ENCODE measurements at places on chromosomes 5 and 9.

DNA sequence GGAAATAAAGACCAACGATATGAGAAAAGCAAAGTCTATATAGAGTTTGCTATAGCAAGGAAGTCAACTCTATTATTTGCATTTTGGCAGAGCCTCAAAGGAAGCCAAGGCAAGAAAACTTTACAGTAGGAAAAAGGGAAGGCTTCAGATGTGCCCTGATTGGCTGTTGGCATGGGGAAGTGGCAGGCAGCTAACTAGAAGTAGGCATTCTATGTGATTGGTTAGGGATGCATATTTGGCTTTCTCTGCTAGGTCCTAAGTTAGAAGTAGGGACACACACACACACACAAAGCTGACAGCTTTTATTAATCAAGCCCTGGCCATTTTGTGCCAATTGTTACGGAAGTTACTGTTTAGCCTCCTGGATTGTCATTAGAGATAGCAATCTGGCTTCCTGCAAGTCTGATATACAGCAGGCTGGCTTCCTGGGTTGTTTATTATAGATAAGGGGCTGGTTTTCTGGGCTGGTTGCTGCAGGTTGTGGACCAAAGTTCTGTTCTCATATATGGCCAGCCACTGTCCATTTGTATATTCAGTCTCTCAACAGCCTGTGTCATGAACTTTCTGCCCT lies 308.1 kb upstream of the GRAMD2B start:
- no peak for DNase-seq

GRCh38 chr5:158943057-158943456 lies 156.7 kb downstream of the EBF1 start:
- DNase-seq, result no peak

DNA sequence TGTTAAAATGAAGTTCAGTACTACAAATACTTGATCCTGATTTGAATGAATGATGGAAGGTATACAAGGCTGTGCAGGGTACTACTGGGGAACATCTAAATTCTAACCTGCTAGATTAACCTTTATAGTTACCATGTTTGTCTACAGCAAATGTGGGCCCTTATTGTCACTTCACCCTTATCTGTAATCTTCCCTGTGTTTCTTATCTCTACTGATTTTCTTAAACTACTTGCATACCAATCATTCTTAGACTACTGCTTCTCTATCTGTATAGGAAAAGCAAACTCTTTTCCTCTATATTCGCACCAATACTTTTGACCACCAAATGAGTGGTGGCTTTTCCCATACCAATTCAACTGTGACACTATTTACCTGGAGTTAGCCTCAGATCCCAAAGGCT lies 210.7 kb downstream of the HINT1 start:
- DNase-seq, result no peak

DNA sequence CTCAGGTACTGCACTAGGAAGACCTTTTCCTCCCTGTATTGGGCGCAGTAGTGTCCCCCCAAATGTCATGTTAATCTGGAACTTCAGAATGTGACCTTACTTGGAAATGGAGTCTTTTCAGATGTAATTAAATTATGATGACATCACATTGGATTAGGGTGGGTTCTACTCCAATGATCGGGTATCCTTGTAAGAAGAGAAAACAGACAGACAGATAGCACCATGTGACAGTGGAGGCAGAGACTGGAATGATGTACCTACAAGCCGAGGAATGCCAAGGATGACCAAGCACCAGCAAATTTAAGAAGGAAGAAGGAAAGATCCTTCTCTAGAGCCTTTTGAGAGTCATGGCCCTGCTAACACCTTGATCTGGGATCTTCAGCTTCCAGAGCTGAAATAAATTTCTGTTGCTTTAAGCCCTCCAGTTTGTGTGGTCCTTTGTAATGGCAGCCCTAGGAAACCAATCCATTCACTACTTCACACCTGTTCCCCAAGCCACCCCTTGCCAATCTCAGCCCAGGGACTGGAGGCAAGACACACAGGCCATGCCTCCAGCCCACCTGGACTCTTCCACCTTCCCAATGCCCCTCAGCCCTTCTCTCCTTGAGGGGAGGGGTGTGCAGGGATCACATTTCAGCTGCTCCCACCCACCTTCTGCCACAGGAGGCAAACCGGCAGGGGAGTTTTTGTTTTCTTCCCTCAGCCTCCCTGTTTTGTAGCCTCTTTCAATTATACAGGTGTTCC lies 1.6 kb downstream of the CCNJL start:
- DNase-seq, result no peak

DNA sequence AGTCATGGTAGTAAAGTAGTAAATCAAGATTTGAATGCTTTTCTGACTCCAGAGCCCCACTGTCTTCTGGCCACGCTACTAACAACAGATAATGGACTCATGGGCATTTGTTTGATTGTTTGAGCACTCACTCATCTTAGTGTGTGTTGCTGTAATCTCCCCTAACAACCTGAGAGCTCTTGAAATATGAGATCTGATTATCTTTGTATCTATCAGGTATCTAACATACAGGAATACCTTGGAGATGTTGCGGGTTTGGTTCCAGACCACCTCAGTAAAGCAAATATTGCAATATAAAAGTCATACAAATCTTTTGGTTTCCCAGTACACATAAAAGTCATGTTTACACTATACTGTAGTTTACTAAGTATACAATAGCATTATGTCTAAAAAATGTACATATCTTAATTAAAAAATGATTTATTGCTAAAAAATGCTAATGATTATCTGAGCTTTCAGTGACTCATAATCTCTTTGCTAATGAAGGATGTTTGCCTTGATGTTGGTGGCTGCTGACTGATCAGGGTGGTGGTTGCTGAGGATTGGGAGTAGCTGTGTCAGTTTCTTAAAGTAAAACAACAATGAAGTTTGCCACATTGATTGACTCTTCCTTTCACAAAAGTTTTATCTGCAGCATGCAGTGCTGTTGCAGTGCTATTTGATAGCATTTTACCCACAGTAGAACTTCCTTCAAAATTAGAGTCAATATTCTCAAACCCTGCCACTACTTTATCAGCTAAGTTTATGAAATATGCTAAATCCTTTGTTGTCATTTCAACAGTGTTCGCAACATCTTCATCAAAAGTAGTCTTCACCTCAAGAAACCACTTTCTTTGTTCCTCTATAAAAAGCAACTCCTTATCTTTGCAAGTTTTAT lies 92.2 kb downstream of the ZNF462 start:
- DNase-seq, result no peak

- DNase-seq, result no peak
These were observed 17.0 kb upstream of the FIBCD1 start for GRCh38 chr9:130955947-130956621.

GRCh38 chr9:18865542-18865941 lies 167.5 kb downstream of the SAXO1 start:
- DNase-seq, result no peak

DNA sequence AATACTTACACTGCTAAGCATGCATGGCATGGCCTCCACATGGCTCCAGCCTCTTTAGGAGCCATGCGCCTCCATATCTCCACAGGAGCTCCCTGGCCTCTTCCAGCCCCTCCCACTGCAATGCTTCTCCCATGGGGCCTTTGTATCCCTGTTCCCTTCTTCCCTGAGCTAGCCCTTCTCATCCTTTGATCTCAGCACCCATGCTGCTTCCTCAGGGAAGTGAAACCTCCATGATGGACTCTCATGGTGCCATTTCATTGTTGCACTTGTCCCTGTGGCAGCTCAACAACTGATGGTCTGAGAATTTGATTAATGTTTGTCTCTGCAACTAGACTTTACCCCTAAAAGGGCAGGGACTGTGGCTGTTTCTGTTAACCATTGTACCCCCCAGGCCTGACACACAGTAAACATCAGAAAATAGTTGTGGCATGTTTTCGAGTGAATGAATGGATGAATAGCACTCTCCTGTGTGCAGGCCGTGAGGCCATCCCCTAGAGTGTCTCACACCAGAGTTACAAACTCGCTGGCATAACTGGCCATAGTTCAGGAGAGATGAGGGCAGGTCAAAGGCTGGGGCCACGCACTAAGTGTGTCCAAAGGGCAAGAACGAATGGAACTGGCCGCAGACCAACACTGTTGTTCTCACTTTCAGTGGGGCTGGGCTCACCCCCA lies 6.6 kb downstream of the IDNK start:
- no peak for DNase-seq

DNA sequence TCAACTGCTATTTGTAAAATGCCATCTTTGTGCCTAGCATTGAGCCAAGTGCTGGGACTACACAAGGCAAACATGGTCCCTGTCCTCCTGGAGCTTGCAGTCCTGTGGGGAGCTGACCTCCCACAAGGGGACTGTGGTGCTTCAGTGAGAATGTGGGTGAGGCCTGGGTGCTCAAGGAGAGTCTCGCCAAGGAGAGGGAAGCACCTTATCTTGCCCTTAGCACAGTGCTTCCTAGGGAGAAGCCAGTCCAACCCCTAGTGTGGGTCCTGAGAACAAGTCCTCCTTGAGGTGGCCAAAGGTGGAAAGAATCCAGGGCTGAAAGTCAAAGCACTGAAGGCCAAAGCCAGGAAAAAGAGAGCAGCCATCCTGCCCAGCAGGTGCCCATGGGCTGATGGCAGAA lies 31.1 kb upstream of the MVB12B start:
- no peak for DNase-seq

DNA sequence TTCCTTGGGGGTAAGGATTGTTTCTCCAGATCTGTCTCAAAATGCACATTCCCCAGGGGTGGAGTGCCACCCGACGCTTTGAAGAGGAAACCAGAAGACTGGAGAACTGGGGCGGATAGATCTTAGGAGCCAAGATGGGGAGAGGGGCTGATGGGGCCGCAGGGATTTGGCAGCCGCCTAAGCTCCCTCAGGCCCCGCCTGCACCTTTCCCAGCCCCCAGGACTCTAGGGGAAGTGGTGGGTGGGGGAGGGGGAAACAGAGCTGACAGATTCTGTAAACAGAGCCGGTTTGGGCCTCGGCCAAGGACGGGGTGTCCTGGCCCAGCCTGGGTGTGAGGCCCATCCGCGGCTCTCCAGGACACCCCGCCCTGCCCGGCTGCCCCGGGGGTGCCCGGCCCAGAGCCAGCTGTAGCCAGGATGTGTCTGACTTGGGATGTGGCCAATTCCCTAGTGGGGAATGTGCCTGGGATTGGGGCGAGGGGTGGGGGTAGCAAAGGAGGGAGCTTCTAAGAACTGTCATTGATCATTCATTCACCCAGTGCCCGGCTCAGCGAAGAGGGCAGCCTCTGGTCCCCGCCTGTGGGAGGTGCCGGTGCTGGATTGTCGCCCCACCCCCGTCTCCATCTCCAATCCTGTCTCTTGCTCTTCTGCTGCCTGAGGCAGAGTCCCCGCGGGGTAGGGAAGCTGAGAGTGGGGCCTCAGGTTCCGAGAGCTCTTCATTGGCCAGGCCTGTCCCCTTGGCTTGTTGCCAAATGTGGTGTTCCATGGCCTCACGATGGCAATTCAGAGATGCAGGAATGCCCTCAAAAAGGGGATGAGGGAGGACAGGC lies 54.8 kb upstream of the CDKN2AIPNL start:
- peak; percentile 83 for DNase-seq

DNA sequence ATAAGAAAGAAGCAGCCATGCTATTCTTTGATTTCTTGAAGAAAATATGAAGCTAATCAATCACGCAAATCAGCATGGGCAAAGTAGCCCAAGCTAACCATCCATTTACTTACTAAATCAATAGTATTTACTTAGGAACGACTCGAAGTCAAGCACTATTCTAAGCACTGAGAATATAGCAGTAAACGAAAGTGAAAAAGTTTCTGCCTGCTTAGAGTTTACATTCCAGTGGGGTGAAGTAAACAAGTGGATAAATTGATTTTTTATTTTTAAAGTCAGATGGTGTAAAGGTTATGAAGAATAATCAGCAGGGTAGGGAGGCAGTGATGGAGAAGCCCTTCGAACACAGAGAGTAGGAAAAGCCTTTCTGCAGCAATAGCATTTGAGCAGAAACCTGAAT lies 5.5 kb downstream of the TSTD2 start:
- no peak for DNase-seq

DNA sequence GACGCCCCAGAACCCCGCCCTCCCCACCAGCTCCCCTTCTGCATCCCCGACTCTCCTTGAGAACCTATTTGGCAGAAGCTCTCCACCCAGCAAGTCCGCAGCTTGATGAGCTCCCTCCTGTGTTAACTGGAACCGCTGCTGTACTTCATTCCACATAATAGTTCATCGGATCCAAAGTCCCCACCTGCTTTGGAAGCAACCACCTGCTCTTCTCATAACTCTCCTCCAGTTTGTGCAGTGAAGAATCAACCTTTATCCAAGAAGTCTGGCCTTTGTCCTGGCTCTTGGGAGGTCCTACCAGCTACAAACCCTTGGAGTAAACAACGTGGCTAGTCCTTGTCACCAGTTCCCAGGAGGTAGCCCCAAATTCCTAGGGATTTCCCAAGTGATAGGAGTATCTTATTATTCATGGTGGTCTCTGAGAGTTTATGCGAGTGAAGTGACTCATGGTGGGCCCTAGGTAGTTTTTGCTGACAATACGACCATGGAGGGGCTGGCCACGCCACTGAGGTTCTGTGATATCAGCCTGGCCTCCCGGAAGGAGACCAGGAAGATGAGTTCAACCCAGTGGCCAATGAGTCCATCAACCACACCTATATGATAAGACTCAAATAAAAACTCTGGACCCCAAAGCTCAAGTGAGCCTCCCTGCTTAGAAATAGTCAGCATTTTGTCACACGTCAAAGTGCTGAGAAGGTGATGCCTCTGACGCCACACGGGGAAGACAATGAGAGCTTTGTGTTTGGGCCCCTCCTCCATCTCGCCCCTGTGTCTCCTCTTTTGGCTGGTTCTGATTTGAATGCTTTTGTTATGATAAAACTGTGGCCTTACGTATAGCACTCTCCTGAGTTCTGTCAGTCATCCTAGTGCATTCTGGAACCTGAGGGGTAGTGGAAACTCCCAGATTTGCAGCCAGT lies 3.6 kb upstream of the IL4 start:
- no peak for DNase-seq

- no peak for DNase-seq
These were observed 269.0 kb downstream of the ZSWIM6 start for GRCh38 chr5:61600945-61601511.

DNA sequence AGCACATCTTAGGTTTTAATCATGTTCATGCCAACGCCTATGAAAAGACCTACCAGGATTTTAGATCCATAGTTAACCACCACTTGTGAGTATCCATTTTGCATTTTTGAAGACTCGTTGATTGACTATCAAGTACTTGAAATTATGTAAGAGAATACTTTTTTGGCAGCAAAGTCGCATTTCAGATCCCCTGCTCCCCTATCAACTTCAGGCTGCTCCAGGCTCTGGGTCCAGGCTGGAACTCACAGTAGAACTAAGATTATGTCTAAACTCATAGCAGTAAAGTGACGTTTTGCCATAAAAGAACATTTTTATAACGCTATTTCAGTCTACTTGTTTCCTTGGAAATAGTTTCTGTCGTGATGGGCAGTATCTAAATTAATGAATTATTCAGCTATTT lies 267.7 kb downstream of the FANCC start:
- no peak for DNase-seq

Data from SK-N-SH (cell line).